HT-29 (cell line): ENCODE measurements at places on chromosomes 1 and 21.

GRCh38 chr1:224435318-224435763 lies 744 bp upstream of the WDR26 start:
- peak; percentile 39 for DNase-seq

DNA sequence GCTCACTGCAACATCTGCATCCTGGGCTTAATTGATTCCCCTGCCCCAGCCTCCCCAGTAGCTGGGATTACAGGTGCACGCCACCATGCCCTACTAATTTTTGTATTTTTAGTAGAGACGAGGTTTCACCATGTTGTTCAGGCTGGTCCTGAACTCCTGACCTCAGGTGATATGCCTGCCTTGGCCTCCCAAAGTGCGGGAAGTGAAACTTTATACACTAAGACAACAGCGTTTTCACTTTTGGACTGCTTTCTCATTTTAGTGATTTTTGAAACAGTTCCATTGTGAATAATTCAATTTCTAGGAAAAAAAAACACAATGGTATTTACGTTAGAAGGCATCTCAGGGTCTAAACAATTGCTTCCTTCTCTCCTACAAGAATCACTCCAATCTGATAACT lies 11.8 kb upstream of the KHDRBS1 start:
- no peak for DNase-seq

DNA sequence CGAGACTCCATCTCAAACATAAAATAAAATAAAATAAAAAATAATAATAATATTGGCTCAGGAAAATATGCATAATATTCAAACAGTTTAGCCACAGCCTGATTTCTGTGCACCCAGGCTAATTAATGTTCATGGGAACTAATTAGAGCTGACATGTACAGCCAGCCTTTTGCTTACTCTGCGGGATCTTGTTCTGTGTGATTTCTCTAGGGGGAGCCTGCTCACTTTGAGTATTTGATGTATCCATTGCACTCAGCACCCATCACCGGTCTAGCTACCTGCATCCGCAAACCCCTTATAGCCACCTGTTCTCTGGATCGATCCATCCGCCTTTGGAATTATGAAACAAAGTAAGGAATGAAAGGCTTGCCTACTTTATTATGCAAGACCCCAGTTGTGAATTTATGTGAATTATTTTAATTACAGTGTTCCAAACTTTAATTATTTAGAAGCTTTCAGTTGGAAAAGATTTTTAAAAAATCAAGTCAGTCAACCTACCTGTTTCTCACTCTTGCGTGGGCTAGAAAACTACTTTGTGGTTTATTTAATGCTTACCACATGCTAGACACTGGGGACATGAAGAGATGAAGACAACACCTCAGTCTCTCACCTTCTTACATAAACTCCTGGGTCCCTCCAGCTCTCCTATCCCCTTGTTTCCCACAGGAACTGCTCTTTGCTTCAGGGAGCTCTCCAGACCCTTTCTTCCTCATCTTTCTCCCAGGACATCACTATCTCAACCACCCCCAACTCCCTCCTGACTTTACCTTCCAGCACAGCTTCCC lies 25.4 kb downstream of the CFAP57 start:
- no peak for DNase-seq

DNA sequence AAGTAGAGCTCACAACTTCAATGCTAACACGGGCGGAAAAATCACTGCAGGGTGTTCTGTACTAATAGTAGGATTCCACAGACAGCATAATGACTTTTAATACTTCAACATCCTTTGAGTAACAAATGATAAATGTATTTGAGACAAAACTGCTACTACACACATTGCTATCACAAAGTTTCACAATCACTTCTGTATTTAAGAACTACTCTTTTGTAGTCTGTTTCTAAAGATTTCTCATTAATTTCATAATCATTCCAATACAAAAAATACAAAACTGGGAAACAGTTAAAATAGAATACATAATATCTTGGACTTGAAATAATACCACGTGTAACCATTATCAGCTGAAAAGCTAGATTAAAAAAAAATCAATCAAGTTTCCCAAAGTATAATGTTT lies 2.7 kb downstream of the HMGN1 start:
- DNase-seq = no peak

- DNase-seq = no peak
Observed at GRCh38 chr1:176540428-176540827, 77.5 kb downstream of the PAPPA2 start.

DNA sequence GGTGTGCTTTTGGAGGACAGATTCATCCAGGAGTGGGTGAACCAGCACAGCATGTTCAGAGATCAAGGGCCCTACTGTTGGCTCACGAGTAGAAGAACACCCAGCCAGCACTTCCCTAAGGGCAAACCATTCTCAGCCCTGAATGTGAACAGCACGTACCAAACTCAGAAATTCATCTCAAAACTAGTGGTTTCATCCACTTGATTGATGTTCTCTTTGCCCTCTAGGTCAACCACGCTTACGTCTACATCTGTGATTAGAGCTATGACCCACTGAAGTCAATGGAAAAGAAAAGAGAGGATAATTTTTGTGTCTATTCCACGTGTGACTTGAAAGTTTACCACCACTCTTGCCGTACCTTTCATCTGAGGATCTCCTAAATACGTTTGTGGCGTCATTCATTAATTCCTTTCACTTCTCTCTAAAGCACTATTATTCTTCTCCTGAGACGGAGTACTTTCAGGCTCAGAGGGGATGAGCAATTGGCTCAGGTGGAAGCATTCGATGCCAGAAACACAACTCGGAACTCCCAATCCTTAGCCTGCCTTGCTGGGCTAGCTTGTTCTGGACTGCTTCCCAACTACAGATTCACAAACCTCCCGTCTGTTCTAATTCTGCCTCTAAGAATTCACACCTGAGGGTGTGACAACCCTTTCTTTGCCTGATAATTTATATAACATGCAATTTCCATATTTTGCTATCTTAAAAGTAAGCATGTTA lies 57.3 kb upstream of the HIVEP3 start:
- DNase-seq = no peak

GRCh38 chr1:110672001-110672752 lies 2.6 kb downstream of the KCNA3 start:
- DNase-seq = no peak

GRCh38 chr1:209086486-209087192 lies 496.9 kb upstream of the CAMK1G start:
- no peak for DNase-seq

GRCh38 chr1:28684937-28685336 lies 16.4 kb downstream of the GMEB1 start:
- no peak for DNase-seq

DNA sequence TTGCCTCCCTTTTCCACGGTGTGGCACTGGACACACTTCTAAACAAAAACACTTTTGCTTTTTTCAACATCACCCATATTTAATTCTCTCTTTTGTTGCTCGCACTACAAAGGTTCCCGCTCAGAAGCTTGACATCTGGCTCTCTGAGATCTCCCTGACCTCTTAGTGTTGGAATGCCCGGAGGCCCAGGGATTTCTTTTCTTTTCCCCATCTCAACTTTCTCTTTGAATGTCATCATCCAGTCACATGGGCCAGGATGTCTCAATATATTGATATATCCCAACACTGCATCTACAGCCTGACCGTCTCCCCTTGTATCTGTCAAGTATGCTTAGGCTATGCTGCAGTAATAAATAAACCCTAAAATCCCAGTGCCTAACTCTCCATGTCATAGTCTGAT lies 54.3 kb upstream of the DESI2 start:
- DNase-seq = no peak

GRCh38 chr1:218711884-218712674 lies 366.9 kb downstream of the TGFB2 start:
- peak; percentile 54 for DNase-seq
